ENCODE measurements at places on chromosomes 13 and 19.

DNA sequence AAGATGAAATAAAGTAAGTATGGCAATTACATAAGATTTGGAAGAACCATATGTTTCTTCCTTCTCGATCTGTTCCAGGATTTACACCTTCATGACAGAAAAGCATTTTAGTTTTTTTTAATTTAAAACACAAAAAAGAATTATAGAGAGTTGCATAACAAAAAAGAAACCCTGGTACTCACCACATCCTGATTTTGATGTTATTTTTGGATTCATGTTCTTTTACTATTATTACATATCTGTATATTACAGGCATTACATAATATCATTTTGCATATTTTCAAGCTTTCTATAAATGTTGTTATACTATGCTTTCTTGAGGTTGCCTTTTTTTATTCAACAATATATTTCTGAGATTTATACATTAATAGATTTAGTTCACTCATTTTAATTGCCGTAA is 6.7 kb upstream of the KATNAL1 start:
- no peak for DNase-seq

- peak; percentile 18 for DNase-seq
Observed at GRCh38 chr19:4639531-4640246, 373 bp downstream of the TNFAIP8L1 start.

- DNase-seq = no peak
Observed at GRCh38 chr13:27967203-27967735, 1.8 kb downstream of the CDX2 start.

DNA sequence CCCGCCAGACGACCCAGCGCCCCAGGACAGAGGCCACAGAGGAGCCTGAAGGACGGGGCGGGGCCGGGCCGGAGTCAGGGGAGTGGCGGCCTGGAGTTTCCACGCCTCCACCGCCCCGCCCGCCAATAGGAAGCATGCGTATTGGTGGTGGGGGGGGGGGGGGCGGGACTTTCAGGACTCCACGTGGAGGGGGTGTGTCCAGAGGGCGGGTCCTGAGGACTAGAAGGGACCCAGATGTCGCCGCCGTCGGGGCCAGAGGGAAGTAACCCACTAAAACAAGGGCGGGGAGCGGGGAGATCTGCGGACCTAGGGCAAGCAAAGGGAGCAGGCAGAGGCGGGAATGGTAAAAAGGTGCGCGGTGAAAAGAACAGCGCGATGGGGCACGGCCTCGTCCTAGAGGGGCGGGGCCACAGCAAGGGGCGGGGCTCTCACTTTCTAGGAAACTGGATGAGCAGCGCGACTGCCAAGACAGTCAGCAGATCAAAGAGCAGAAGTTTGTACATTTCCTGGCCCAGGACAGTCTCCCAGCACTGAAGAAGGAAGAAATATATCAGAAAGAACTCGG is 2.8 kb upstream of the LENG1 start:
- no peak for DNase-seq

DNA sequence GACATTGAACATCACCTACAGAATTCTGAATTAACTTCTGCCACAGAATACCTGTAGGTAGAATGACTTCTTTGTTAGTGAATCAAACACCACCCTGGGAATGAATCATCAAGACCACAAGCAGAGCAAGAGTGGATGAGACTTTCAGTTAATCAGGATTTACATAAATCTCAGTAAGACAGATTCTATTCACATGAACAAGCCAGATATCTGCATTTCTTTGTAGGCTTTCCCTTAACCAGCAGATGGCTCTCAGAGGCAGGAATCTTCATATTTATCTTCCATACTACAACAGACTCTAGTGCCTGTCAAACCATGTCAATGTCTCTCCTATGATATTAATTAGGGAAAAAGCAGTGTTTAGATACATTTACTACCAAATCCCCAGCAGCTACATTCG is 412.1 kb downstream of the KLF12 start:
- DNase-seq = peak; percentile 4

DNA sequence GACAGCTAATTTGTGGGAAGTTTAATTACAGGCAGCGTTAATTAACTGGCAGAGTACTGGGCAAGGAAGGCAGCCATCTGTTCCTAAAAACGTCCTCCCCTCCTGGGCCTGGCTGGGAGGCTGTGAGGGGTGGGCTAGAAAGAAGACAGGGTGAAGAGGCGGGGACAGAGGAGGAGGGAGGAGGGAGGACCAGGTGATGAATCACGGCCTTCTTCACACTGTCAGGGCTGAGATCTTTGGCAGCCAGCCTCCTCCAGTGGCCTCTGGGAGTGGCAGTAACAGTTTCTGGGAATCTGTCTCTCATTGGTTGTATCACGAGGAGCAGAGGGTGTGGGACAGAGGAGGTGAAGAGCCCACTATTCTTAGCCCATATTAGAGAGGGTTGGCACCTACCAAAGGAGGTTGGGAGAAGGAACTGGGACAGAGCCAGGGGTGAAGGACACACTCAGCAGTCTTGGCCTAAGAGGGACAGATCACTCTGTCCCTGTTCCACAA is 9.6 kb upstream of the ZNRF4 start:
- no peak for DNase-seq

- DNase-seq = peak; percentile 7
Observed at GRCh38 chr19:48806818-48807589, 3.8 kb downstream of the BCAT2 start.

DNA sequence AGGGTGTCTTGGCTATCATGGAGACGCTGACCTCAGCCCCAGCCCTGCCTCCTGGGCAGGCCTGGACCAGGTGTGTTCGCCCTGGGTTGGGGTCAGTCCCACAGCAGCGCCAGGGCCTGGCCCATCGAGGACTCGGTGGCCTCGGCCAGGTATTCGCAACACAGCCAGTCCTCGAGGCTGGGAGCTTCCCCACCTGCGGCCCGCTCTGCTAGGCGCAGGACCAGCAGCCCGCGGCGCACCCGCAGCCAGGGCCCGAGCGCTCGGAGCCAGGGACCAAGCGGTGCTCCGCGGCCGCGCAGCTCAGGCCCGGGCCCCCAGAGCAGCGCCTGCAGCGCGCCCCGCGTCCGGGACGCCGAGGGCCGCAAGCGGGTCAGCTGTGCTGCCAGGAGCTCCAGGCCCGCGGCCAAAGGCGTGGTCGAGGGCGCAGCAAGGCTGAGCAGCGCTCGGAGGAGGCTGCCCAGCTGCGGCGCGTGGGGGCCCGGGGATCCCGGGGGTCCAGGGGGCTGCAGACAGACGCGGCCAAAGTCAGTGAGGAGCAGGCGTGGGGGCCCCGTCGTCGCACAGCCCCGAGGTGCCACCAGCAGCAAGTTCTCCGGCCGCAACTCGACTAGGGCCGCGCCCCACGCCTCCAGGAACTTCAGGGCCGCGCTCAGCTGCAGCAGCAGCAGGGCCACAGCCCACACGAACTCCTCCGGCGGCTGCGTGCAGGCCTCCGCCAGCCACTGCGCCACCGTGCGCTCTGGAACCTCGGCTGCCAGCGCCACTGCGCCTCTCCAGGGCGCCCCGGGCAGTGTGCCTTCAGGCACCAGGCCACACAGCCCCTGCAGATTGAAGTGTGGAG is 6.2 kb downstream of the PEAK3 start:
- no peak for DNase-seq

GRCh38 chr19:40322951-40323615 is 25.1 kb downstream of the C19orf47 start:
- no peak for DNase-seq

DNA sequence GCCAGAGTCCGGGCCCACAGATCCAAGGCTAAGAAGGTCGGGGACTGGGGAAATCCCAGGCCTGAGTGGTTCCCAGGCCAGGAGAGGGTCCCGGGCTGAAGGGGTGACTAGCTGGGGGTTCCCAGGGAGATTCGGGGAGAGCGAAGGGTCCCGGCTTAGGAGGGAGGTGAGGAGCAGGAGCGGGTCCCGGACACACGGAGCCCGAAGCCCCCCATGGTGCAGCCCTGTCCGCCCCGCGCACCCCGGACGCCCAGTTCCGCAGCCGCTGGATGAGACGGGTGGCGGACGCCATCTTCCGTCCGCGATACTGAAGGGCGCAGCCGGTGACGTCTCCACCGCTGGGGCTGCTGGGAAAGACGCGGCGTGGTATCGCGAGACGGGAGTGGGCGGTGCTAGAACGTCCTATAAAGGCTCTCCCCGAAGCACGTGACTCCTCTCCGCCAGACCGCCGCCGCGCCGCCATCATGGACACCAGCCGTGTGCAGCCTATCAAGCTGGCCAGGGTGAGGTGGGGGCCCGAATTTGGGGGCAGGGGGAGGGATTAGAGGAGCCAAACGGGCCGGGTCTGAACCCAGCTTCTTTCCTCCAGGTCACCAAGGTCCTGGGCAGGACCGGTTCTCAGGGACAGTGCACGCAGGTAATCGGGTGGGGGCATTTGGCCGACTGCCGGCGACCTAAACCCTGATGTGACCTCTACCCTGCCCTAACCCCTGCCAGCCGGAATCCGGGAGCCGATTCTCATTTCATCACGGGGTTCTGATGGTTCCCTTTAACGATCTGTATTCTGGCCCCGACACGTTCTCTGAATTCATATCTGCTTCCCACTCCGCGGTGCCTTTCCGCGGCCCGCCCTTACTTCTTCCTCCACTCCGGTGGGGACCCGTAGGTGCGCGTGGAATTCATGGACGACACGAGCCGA is at the start of the genes NDUFA7 and RPS28:
Gene NDUFA7, minus strand, starts transcription at position 309 of the 919 bp plus-strand sequence. Its CDS starts 17 bp downstream, at position 292.
Gene RPS28, plus strand, starts transcription at position 430 of the 919 bp plus-strand sequence. Its CDS starts 35 bp downstream, at position 465.
- DNase-seq = peak; percentile 96

- DNase-seq = no peak
Observed at GRCh38 chr19:8681345-8682029, 17.1 kb downstream of the ACTL9 start.

- DNase-seq = no peak
Observed at GRCh38 chr19:57642396-57643046, 9.6 kb downstream of the ZNF211 start.

DNA sequence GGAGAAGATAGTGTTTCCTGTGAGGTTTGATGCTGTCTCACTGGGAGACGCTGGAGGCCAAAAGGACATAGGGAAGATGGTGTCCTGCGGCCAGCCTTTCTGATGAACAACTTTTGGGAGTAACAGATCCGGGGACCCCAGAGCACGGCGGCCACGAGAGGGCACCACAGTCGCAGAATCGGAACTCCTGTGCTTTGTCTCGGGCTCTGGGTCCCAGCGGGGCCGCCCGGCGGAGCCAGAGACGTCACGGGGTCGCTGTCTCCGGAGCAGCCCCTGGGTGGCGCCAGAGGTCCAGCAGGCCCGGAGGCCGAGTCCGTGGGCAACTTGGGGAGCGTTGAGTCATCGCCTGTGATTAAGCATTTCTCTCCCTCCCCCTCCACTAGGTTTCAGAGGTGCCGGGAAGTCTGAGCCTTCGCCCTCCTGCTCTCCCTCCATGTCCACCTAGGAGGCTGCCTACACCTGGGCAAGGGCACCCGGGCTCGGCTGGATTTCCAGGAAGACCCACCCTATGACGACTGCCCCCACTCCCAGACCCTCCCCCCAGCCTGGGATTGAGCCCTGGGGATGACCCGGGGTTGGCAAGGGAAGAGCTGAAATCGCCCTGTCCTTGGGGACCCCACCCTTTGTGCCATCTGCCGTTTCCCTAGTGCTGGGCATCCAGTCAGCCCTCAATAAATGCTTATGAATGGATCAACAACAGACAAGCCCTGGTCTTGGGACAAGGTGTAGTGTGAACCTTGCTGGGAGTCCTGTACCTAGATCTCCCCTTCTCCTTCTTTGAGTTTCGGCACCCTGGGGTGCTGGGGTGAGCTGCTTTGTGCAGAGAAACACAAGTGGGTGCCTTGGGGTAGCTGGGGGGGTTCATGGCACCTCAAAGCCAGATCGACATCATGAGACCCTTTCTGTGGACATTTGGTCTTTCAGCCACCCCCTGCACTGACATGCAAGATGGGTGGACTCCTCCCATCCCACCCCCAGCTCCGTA is 3.4 kb downstream of the NANOS3 start:
- DNase-seq = peak; percentile 88

DNA sequence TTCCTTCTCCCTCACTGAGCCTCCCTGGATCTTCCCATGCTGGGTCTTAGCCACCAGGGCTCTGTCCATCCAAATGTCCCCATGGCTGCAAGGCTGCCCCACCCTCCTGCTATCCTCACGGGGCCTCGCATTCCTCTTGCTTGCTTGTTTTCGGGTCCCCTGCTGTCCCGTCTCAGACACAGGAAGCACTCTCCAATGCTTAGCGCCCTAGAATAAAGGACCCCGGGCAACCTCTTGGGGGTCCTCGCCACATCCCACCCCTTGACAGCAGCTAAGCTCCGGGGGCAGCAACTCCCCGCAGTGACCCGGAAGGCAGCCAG is 23.7 kb downstream of the SH3GL1 start:
- DNase-seq = no peak

DNA sequence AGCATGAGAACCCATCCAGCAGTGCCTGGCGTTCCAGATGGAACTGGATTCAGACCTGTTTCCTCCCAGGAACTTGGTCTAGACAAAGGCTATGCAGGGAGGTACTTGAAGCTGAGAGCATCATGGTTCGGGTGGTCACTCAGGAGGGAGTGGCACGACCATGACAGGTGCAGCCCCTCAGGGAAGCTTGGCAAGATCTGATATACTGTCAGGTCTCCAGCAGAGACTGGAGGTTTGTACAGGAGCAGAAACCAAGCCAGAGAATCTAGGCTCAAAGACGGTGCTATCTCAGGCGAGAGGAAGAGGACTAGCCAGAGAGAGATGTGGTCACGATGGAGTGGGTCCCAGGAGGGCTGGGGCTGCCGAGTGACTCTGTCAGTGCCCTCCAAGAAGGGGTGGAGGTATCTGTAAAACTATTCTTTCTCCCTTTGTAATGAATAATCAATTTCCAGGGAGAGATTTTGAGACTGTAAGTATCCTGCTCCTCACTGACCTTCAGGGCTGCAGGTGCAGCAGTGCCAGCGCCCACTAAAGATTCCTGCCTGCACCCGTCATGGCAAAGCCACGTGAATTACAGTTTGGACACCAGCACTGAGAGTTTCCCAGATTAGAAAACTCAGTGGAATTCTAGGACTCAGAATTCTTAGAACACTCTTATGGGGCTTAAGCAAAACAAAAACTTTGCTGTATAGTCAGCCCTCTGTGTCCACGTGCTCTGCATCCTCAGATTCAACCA is 10.2 kb upstream of the DCUN1D2 start:
- no peak for DNase-seq

GRCh38 chr19:15282311-15282705 is 50.0 kb downstream of the BRD4 start:
- DNase-seq = no peak

DNA sequence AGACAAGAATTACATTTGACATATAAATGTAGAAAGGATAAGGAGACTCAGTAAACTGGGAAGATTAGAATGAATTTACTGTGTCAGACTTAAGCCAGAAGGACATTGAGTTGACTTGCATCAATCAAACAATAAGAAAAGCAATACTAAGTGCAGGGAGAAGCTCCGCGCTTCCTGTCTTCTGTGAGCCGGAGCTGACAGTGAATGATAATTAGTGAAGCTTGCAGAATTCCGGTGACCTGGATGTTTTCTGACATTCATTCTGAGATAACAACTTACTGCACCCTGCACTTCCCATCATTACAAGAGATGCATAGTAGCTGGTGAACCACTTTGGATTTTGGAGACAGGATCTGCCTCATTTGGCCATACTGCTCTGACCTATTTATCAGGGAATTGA is 469.2 kb upstream of the PCDH20 start:
- DNase-seq = no peak
